ENCODE measurements at places on chromosomes 6 and 20. TPM values are rescaled to one million over a fixed set of nuclear protein-coding genes. Genes with fewer than 3 reads are reported as not detected.

DNA sequence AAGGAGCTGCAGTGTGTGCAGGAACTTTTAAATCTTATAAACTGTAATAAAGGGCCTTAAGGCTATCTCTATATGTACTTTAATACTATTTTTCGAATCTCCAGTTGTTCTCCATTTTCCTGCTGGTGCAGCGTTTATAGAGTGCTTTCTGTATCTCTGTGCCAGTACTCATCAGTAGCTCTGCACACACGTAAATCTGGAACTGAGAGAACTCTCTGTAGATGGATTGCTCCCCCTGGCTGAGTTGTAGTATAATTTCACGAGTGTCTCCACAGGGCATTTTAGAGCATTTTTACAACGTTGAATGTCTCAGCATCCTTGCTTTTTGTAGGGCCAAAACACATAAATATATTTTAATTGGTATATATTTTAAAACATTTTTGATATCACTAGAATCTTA lies 256.5 kb downstream of the TRDN start:
- H3K4me3 ChIP-seq = no peak overlapping the region
- no peak overlapping the region for H3K27ac ChIP-seq
- H3K36me3 ChIP-seq = no peaks in the 10 kb centered on the region

DNA sequence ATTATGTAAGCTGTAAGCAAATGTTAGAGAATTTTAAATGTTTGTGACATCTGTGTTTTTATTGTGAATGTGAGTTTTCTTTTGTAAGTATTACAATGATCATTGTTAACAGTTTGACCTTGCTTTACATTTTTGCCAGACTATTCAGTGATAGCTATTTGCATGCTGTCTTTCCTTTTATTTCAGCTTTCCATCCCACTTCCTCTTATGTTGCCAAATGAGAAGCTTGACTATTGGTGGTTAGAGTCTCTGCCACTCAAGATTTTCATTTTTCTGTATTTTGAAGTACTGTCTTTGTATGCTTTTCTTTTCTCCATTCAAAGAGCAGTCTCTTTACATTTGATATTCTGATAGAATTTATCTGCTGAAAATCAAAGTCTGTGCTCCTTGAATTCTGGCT lies 104.1 kb downstream of the PRIM2 start:
- DNase-seq = no peak
- no peak overlapping the region for H3K27ac ChIP-seq
- peaks cover 12% of the 10 kb centered on the region for H3K36me3 ChIP-seq
- H3K4me3 ChIP-seq = no peak overlapping the region
- no peaks in the 10 kb centered on the region for H3K27me3 ChIP-seq

- peak; percentile 53 for DNase-seq
- peak overlapping the region; percentile 67 for H3K4me3 ChIP-seq
- peaks cover 16% of the 10 kb centered on the region for H3K4me1 ChIP-seq
- H3K27ac ChIP-seq = no peak overlapping the region
These were observed 2.4 kb downstream of the MARCKS start for GRCh38 chr6:113859349-113860180.

DNA sequence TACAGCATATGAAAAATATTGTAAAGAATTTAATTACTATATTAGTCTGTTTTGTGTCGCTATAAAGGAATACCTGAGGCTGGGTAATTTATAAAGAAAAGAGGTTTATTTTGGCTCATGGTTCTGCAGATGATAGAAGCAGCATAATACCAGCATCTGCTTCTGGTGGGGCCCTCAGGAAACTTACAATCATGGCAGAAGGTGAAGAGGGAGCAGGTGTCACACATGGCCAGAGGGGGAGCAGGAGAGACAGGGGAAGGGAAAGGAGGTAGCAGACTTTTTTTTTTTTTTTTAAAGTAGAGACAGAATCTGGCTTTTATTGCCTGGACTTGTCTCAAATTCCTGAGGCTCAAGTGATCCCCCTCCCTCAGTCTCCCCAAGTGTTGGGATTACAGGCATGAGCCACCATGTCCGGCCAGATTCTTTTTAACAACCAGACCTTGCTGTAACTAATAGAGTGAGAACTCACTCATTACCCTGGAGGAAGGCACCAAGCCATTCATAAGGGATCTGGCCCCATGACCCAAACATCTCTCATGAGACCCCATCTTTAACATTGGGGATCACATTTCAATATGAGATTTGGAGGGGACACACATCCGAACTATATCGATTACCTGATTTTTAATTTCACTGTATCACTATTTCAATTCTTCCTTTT lies 64.6 kb downstream of the MAN1A1 start:
- DNase-seq = peak; percentile 67
- H3K27me3 ChIP-seq = no peaks in the 10 kb centered on the region

GRCh38 chr6:142279350-142280180 lies 22.2 kb upstream of the ADGRG6 start:
- DNase-seq = no peak
- no peaks in the 10 kb centered on the region for H3K36me3 ChIP-seq
- H3K4me1 ChIP-seq = no peaks in the 10 kb centered on the region
- no peak overlapping the region for H3K27ac ChIP-seq
- peaks cover 8% of the 10 kb centered on the region for H3K27me3 ChIP-seq
- H3K4me3 ChIP-seq = no peak overlapping the region

GRCh38 chr20:37230200-37230599 lies 31.4 kb downstream of the GHRH start:
- no peak overlapping the region for H3K27ac ChIP-seq
- peaks cover 83% of the 10 kb centered on the region for H3K36me3 ChIP-seq
- H3K4me3 ChIP-seq = no peak overlapping the region
- H3K4me1 ChIP-seq = no peaks in the 10 kb centered on the region

KCNQ5 gene
- 13.7 TPM for total RNA-seq

DAAM2 gene
- not detected for total RNA-seq

SLC2A10 gene
- not detected for total RNA-seq

PLAGL1 gene
- 14.6 TPM for total RNA-seq

All from activated CD4-positive, alpha-beta T cell treated with anti-CD3 and anti-CD28 coated beads, Interleukin-2, amount 10 ng/mL, durations not matched to agents 24 days and 14 days (primary cell).